ENCODE measurements at places on chromosomes 2 and 18.

DNA sequence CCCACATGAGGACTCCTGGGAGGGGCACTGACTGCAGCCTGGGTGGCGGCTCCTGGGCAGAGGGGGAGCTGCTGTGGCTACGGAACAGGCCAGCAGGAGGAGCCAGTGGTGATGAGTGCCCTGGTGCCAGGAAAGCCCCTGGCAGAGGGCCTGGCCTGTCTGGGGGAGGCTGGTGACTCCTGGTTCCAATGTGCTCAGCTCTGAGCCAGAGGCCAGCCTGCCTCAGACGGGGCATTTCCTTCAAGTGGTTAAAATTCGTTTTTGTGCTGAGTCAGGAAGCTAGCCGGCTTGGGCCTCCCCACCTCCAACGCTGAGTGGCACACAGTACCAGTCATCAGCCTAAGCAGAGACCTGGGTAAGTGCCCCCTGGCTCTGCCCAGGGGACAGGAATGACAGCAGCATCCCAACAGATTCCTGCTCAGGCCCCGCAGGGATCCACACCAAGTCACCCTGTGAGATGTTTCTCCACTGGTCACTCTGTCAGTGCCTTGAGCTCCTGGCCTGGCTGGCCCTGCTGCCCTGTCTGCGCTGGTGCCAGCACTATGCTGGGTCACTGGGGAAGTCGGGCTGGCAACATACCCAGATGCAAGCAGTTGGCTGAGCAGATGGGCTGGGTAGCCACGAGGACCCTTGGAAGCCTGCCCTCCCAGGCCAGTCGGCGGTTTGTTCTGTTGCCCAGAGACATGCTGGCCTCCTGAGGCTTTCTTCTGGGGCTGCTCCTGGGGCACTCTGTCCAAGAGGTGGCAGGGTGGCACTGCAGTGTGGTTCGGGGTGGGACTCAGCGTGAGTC, 7.1 kb upstream of the KLF11 start:
- DNase-seq, result no peak

- DNase-seq, result no peak
Observed at GRCh38 chr2:88826399-88826798, 134.9 kb downstream of the RPIA start.

DNA sequence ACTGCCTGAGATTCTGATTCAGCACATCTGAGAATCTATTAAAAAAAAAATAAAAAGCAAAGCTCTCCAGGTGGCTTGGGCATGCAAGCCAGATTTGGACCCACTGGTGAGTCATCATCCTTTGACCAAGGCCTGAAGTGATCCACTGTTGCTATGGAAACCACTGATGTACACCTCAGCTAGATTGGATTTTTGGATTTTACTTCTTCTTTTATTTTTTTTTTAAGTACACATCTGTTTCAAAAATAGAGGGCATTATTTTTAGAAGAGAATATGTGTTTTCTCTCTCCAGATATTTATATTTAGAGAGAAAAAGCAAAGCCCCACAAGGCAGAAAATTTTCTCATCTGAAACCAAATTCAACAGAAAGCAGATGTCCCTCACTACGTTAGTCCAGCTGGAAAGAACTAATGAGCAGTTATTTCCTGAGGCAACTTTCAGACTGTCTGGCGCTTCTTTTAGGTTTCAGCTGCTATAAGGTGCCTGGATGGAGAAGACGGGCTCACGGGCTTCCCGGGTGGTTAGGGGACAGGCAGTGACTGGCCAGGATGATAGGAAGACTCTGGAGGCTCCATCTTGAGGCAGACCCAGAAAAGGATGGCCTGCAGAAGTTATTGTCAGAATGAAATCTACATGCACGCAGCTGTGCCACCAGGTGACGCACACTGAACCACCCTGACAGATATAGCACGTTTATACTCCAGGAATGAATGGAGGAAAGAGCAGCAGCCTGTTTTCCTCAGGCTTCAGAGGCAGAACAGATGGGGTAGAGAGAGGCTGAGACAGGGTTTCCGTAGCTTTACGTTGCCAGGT, 50.5 kb downstream of the MRPL35 start:
- DNase-seq, result no peak

- no peak for DNase-seq
Observed at GRCh38 chr2:28624436-28624792, 127.2 kb upstream of the PPP1CB start.

DNA sequence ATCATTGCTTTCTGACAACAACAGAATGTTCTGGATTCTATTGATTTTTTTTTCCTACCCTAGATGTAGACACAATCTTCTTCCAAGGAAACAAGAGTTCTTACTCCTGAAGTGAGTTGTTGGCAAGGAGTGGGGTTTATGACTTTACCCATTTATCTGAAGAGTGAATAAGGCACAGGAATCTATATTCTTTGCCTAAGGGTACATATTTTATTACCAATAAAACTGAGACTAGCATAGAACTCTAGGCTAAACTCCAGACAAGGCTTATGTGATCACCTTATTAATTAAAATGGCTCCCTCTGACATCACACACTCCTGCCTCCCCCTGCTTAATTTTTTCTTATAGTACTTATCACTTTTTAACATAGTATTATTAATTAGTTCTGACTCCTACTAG, 47.6 kb downstream of the C18orf54 start:
- no peak for DNase-seq

GRCh38 chr2:45011621-45012602, 2.7 kb upstream of the SIX2 start:
- DNase-seq, result no peak

GRCh38 chr2:203471323-203471722, 63.8 kb downstream of the RAPH1 start:
- DNase-seq, result no peak

- no peak for DNase-seq
Observed at GRCh38 chr18:51833850-51834249, 506.1 kb upstream of the DCC start.

DNA sequence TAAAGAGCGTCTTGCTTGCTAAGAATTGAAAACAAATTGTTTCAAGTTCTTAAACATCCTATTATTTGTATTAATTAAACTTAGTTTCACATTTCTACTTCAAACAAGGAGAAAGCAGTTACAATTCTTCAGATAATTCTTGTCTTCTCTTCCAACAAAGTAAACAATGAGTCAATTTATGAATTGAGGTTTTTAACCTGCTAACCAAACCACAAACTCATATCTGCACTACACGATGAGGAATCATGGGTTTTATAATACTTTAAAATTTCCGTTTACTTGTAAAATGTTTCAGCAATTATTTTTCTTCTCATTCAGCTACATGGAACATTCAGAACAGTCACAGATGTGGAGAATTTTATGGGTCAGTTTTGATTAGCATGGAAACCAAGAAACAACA, 114.2 kb downstream of the SPIRE1 start:
- no peak for DNase-seq

- peak; percentile 84 for DNase-seq
Observed at GRCh38 chr2:127649684-127650040, 3.7 kb downstream of the GPR17 start.

DNA sequence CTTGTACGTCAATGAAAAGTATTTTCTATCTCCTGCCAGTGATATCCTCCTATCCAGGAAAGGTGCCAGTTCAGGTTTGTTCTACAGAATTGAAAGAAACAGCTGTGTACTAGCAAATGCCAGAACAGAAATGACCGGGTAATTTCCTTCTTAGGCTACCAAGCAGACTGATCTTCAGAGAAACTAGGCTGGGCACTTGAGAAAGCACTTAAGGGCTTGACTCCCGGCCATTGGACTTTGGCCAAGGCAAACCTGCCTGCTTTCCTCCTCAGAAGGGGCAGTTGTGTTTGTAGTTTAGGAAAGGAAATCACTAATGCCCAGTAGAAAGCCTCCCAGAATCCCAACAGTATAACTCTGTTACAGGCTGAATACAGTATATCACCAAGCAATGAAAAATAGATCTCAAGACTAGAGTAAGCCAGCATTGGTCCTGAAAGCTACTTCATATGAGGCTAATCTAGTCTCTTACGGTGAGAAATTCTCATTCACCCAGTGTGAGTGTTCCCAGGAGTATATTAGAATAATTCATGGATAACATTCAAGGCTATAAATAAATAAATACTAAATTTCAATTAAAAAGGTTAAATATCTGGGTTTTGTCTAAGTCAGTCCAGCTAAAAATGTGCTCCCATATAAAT, 43.0 kb upstream of the COL5A2 start:
- DNase-seq, result no peak

DNA sequence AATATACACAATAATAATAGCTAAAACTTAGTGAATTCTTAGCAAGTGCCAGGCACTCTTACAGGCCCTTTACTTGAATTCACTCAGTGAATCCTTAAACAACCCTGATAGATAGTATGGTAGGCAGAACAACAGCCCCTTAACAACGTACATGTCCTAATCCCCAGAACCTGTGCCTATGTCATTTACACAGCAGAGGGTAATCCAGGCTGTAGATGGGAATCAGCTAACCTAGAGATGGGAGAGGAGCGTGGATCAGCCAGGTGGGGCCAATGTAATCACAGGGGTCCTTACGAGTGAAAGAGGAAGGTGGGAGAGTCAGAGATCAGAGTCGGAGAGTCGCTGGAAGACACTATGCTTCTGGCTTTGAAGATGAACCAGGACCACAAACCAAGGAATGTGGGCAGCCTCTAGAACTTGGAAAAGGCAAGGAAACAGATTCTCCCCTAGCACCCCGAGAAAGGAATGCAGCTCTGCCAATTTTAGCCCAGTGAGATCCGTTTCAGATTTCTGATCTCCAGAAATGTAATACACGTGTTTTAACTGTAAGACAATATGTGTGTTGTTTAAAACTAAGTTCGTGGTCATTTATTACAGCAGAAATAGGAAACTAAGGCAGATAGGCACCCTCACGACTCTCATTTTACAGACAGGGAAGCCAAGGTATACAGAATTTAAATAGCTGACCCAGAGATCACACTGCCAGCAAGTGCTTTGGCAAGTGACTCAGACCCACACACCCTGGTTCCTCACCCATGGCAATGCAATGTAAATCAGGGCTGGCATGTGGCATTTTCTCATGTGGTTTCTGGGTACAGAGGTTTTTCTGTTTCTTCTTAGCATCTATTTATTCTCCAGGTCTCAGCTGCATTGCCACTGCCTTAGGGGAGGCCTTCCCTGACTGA, 68.9 kb downstream of the DOCK10 start:
- DNase-seq, result no peak

- DNase-seq, result no peak
Observed at GRCh38 chr2:12219761-12220160, 473.3 kb downstream of the LPIN1 start.

DNA sequence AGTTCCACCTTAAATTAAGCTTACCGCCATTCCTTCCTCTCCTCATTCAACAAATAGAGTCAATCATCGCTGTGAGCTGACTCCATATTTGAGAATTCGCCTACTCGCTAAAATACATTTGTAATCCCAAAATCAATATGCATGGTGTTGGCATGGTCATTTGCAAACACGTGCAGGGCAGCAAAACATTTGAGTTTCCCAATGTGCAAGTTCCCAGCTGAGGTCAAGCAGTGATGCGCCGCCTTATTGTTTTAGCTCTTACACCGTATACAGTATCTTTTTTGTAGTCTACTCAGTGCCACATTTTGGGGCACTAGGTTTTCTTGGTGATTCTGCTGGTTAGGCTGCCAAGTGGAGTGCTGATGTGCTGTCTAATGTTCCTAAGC, 73.3 kb upstream of the MGAT4A start:
- no peak for DNase-seq

DNA sequence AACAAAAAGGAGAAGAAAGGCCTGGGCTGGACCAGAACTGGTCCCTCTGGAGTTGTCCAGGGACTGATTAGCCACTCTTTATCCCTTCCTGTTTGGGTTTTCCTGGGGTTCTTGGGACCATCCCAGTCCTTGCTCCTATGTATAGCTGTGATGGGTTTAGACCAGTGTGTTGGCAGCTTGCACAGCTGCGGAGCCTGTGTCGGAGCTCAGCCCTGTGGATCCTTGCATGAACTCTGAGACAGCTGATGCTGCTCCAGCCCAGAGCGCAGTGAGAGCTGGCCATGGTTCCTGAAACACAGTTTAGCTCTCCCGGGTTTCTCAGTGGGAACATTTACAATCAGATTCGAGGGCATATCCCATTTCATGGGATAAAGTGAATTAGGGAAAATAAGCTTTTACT, 16.9 kb downstream of the IMPA2 start:
- DNase-seq, result no peak

GRCh38 chr2:224584785-224585210, 365 bp downstream of the CUL3 start:
- DNase-seq, result peak; percentile 37

All from activated naive CD8-positive, alpha-beta T cell treated with anti-CD3 and anti-CD28 coated beads, Interleukin-2, amount 50 U/mL, for 16 hours (primary cell).